ENCODE measurements at places on chromosomes 6 and 20.

DNA sequence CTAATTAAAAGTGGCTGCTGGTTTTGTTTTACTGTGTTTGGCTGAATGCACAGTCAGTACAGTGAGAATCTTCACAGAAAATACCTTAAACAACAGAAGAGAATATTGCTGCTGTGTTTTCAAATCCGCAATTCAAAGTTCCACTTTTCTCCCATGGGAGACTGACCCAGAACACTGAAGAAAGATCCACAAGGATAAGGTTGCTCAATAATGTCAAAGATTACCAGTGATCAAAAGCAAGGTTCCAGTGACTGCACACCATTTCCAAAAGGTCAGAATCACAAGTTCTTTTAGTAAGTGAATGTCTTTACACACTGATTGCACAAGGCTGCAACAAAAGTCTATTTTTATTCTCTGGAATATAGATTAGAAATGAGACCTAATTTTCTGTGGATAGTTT lies 82.3 kb downstream of the EPHA7 start:
- no peak for DNase-seq

DNA sequence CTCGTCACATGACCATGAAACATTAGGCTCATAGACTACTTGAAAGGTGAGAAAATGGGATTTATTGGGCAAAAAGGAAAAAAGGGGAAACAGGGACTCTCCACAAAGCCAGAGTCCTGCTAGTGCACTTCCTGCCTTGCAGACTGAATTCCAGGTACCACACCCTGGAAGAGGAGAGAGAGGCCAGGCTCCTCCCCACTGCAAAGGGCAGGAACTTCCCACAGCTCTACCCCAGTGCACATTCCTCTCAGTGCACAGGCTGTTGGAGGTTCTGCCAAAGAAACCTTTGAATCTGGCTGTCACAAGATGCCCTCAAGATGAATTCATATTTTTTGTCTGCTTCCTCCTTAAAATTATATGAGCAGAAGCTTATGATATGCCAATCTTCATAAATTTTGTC lies 920.4 kb upstream of the GJE1 start:
- no peak for DNase-seq

GRCh38 chr20:62197311-62197710 lies 14.5 kb downstream of the MTG2 start:
- DNase-seq, result no peak

DNA sequence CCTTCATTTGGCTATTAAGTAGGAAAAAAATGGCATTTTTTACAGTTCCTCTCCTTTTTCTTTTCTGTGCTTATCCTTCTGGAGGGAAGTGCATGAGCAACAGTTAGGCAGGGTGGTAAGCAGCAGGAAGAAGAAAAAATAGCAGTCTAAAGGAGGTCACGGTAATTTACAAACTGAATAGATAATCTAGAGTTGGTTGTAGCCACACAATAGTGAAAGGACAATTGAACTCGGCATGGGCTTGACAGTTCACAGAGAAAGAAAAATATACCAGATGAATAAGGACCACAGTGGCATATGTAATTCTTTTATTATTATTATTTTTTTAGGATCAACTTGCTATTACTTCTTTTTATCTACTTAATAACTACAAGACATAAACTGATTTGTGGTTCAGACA lies 358.6 kb downstream of the BTBD9 start:
- no peak for DNase-seq

GRCh38 chr20:46735436-46735835 lies 26.0 kb downstream of the SLC2A10 start:
- no peak for DNase-seq

Data from choroid plexus epithelial cell (primary cell).